Activated CD4-positive, alpha-beta T cell treated with anti-CD3 and anti-CD28 coated beads for 24 hours (primary cell): ENCODE measurements at places on chromosomes 7 and 10.

GRCh38 chr7:93715234-93715633, 140.7 kb upstream of the CALCR start:
- DNase-seq, result peak; percentile 6

- DNase-seq, result no peak
Observed at GRCh38 chr7:41189866-41190265, 513.0 kb downstream of the INHBA start.

GRCh38 chr10:18293536-18294510, 153.6 kb downstream of the CACNB2 start:
- no peak for DNase-seq

DNA sequence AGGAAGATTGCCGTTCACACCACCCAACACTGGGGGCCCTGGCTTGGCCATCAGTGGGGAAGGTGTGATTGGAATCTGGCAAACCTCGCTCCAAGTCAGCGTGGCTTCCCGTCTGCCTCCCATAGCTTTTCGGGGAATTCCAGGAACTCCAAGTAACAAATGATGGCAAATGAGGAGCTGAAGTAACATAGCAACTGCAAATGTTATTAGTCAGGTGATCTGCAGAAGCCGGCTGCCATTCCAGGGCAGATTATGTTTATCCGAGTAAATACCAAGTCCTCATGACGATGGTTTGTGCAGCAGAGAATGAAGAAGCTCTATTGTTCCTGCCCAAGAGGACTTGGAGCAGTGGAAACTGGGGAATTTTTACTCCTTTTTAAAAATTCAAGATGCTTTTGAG, 270.5 kb upstream of the PODXL start:
- DNase-seq, result no peak

DNA sequence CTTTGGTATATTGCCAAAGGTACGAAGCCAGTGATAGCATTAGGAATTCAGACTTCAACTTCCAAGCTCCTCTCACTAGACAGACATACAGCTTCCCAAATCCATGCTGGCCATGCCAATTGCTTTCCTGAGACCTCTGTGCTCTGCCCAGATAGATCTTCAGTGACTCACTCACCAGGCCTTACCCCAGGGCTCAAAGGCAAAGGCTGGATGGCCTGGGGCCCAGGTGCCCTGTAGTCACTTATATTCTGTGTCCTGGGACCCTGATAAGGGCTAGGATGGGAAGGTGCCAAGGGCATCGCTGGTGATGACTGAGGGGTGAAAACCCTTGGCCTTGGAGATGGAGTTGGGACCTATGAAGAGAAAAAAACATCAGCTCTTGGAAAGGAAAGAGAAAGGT, 27.7 kb downstream of the WNT8B start:
- DNase-seq, result no peak

DNA sequence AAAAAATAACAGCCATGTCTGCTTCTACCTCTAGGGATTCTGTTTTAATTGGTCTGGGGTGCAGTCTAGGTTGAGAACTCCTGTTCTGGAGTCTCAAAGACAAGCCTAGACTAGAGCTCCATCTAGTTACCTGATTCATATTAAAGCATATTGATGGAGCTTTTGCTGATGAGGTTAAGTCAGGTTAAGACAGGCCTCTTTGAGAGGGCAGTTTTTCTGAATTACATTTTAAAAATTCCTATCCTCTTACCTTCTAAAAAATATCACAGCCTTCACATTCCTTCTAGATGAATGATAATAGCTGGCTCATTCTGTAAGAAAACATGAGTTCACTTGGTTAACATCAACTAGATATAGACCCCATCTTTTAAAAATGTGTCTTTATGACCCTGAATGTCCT, 28.9 kb downstream of the MGAM start:
- DNase-seq, result no peak

- DNase-seq, result no peak
Observed at GRCh38 chr10:79505829-79506228, 6.5 kb upstream of the EIF5AL1 start.
